ENCODE measurements at places on chromosomes 3 and 15.

DNA sequence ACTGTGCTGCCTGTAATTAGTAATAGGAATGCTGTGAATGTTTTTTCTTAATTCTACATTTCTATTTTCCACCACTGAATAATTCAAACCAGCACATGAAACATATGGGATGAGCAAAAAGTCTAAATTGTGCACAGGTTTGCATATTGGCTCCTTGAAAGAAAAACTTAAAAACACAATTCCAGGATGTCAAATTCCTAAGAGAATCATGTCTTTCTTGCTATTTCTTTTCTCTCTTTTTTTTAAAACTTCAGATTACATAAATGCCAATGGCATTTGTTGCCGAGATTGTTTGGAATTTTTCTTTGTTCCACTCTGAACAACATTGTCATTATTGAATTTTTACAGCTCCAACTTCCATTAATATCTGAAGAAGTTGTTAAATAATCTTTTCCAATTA lies 60.8 kb downstream of the VGLL3 start:
- no peak for DNase-seq

DNA sequence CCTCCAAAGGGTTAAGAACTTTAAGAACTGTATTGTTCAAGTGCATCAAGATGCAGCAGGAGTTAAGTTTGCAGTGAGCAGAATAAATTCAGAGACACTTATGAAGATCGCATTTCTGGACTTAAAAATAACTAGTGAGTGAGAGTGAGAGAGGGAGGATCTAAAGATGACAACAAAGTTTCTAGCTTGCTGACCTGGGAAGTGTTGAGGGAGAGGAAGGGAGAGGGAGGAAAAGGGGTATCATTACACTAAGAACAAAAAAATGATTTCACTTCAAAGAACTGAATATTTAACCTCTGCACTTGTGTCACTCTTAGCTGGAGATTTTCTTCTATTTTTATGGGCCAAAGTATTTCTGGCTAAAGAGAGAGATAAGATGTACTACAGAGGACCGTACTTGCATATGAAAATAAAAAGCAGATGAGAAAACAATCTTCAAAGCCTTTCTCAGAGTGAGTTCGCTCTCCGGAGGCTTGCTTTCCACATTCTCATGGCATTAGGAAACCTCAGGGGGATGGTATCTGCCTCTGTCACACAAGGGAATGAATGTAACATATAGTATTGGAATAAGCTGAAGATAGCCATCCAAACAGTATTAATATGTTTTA lies 91.4 kb upstream of the TJP1 start:
- no peak for DNase-seq

GRCh38 chr3:39390181-39390580 lies 7.0 kb downstream of the SLC25A38 start:
- no peak for DNase-seq

GRCh38 chr15:25903024-25903581 lies 40.0 kb upstream of the ATP10A start:
- DNase-seq = no peak

GRCh38 chr3:149227591-149228268 lies 6.1 kb upstream of the CP start:
- no peak for DNase-seq

GRCh38 chr3:26425076-26425475 lies 197.5 kb upstream of the LRRC3B start:
- DNase-seq = no peak

DNA sequence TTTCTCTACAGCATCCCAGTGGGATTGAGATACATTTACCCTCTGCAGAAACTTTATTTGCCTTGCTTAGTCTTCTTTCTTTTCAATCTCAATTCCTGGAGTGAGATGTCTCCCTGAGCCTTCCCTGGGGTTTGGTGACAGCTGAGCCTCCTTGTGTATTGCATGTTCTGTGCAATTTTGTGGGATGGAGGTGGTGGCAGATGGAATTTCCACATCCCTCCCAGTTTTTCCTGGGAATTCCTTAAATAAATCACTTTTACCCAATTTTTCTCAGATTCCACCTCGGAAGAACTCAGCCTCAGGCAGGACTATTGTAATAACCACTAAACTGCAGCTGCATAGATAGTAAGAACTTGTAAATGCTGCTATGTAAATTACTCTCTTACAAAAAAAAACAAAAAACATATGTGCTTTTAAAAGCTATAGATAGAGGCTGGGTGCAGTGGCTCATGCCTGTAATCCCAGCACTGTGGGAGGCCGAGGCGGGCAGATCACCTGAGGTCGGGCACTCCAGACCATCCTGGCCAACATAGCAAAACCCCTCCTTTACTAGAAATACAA lies 88.5 kb upstream of the ABHD17C start:
- DNase-seq = no peak

DNA sequence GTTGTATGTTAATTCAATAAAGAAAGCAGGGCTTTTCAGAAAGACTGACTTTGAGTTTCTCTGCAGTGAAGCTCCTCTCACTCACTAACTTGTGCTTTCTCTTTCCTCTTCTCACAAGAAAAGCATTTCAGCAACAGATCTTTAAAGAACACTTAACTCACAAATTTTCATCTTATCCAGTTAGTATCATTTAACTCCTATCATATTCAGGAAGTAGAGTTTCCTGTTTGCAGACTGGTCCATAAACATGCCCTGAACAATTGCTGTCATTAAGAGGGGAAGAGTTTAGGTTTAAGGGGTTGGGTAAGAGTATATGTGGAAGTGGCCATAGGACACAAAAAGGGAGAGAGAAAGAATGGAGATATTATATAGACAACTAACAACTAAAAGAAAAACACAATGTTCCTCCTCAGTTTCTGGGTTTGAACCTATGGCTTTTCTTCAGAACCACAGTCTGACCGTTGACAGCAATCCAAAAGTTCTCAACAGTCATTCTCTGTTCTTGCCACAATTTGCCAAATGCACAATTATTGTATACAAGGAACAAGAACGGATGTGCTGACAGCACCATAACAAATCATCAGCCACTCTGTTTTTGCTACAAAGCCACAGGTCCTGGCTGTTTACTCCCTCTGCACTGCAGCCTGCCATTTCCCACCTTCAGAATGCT lies 63.9 kb downstream of the CHAC1 start:
- no peak for DNase-seq

- no peak for DNase-seq
Observed at GRCh38 chr3:42515976-42516375, 13.5 kb downstream of the VIPR1 start.

DNA sequence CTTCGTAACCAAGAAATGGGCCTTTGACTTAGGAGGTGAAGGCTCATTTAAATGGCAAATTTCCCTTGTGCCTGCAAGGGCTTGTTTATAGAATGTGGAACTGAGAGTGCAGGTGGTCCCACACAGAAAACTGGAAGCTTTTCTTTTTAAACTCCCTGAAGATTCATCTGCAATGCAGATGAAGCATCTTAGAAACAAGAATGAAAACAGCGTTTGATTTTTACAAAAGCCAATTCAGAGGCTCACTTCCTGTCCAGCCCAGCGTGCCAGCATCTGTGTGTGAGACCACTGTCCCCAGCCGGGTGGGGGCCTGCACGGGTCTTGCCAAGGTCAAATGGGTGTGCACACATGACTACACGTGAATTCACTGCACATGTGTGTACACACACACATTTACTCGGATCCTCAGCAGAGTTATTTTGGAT lies 94.7 kb downstream of the LINGO1 start:
- no peak for DNase-seq

DNA sequence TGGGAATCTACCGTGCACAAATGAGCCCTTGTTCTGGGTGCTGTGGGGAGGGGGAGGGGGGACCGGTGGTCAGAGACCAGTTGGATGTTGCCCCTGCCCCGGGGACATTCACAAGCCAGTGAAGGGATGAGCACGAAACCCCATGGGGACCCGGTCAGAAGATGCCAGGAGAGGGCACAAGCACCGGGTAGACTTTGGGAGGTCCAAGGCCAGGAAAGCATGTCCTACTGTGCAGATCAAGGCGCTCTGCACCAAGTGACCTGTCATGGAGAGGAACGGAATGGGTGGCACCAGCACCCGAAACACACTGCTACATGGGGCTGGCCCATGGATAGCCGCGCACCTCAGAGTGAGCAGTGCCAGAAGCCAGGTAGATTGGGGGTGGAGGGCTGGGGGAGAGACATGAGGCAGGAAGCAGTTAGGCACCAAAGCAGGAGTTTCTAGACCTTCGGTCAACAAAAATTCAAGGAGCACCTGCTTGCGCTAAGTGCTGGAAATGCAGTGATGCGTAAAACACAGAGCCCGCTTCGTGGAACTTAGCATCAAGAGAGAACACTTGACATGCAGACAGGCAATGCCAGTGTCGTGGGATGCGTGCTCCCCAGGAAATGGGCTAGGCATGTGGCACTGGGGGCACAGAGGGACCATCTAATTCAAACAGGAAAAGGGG lies 99.1 kb downstream of the CPN2 start:
- DNase-seq = no peak

Data from forelimb muscle (tissue), 1 donor.